ENCODE measurements at places on chromosomes 11 and 22. TPM values are rescaled to one million over a fixed set of nuclear protein-coding genes. Genes with fewer than 3 reads are reported as not detected.
A peak's percentile ranks its signal among the peaks of the same experiment; 100 is the strongest.

DNA sequence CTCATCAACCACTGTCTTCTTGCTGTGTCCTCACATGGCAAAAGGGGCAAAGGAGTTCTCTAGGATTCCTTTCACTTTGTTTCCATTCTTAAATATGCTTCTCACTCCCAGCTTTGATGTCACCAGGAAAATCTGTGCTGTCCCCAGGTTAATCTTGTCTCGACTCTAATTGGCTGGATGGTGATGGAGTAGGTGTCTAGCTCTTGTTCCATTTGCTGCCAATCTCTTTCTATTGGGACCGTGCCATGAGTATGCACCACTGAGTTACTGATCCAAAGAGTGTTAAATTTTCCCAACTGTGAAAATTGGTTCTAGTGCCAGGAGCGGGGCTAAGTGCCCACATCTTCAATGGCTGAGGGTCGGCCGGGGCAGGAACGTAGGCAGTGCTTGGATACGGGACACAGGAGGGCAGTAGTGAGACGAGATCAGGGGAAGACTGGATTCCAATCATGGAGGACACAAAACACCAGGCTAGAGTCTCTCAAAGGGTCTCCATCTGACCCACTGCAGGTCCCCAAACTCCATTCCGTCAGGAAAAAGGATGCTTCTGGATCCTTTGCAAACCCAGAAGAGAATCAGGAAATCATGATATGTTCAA is 47.7 kb upstream of the CSNK2A3 start:
- no peak overlapping the region for H3K4me3 ChIP-seq
- no peaks in the 10 kb centered on the region for H3K36me3 ChIP-seq
- DNase-seq = no peak
- no peaks in the 10 kb centered on the region for H3K27me3 ChIP-seq
- H3K4me1 ChIP-seq = peaks cover 8% of the 10 kb centered on the region

GRCh38 chr11:62125316-62125715 is 1.5 kb downstream of the INCENP start:
- H3K4me3 ChIP-seq = peak overlapping the region; percentile 100
- H3K27ac ChIP-seq = peak overlapping the region; percentile 98

DNA sequence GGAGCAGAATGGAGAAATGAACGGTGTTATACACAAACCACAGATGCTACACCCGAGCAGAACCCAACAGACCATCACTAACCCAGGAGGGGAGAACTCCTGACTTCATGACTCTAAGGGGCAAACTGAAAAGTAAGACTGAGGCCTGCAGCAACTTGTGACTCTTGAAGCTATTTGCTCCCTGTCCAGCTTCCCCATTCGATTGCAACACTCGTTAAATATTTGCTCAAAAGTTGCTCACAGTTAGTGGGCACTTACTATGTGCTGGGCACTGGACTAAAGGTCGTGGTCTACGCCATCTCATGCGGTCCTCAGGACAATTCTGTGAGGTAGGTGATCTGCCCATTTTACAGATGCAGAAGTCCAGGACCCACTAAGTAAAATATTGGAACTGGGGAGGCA is 9.5 kb upstream of the ADA2 start:
- H3K27me3 ChIP-seq = peaks cover 4% of the 10 kb centered on the region
- H3K36me3 ChIP-seq = no peaks in the 10 kb centered on the region
- H3K27ac ChIP-seq = no peak overlapping the region

The APOBEC3A gene
- total RNA-seq = not detected

The COPB1 gene
- 83.9 TPM for total RNA-seq
